ENCODE measurements at places on chromosomes 1 and 21. TPM values are rescaled to one million over a fixed set of nuclear protein-coding genes. Genes with fewer than 3 reads are reported as not detected.

DNA sequence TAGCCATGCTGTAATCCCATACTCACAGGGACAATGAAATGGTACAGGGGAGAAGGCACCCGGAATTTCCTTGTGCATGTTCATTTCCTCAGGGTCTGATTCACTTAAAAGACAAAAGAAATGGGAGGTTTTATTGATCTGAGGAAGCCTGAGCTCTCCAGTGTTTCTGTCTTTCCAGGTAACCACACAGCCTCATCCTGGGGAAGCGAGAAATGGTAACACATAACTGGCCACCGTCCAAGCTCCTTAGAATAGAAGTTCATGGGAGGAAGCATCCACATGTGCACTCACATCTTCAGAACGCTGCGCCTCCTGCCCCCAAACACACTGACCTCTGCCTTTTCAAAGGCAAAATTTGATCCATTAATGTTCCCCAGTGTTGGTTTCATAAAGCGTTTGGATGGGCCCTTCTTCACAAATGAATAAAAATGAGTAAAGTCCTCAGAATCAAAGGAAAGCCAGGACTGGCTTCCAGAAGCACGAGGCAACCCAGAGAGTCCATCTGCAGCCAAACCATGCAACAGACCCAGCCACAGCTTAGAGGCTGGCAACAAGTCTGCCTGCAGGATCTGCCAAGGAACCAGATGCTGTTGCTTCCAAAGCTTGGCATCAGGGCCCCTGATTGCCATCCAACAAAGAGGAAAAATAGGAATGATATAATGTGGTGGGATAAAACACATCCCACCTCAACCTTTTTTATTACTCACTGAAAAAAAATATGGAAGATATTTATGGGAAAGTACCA, 120.3 kb downstream of the ZBTB18 start:
- no peak for DNase-seq

DNA sequence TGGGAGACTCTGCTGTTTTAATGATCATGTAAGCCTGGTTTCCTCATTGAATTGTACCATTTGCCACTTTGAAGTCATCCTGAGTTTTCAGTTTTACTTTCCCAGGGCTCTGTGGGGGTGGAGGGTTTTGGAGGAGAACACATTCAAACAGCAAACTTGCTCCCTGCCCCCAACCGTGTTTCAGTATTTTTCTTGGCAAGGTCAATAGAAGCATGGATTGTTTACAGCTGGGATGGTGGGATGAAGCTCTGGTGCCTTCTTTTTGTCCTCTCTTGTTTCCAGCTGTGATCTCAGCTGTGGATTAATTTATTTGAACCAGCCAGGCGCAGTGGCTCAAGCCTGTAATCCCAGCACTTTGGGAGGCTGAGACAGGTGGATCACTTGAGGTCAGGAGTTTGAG, 54.3 kb upstream of the SERBP1 start:
- DNase-seq = no peak

DNA sequence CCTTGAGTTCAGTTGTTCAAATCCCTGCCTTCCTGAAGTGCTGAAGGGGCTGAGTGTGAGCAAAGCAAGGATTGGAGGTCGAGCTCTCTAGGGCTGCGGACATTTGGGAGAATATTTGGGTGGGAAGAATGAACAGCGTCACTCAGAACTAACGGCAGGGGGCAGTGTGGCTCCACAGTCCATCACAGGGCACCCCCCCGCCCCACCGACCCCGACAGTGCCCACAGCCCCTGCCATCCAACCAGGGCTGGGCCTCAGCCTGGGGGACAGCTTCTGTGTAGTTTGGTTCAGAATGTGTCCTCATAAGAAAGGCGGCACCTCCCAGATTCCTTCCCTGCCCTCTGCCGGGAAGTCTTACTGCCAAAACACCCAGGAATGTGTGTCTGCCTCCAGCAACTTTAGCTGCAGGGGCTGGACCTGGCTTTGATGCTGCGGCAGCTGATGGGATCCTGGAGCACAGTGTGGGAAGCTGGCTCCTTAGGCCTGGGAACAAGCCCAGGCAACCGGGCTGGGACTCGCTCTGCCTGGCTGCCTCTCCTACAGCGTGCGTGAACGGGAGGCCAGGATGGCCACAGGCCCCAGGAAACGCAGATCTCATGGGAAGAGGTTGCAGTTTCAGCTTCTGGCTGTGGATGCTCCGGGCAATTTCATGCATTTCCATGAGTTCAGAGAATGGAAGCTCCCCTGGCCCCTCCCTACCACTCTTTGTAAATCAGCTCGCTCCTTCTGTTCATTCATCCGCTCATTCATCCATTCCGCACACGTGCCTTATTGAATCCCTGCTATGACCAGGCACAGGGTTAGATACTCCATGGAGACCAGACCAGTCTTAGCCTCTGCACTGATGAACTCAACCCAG, 104.9 kb upstream of the TMPRSS2 start:
- DNase-seq = peak; percentile 89

DNA sequence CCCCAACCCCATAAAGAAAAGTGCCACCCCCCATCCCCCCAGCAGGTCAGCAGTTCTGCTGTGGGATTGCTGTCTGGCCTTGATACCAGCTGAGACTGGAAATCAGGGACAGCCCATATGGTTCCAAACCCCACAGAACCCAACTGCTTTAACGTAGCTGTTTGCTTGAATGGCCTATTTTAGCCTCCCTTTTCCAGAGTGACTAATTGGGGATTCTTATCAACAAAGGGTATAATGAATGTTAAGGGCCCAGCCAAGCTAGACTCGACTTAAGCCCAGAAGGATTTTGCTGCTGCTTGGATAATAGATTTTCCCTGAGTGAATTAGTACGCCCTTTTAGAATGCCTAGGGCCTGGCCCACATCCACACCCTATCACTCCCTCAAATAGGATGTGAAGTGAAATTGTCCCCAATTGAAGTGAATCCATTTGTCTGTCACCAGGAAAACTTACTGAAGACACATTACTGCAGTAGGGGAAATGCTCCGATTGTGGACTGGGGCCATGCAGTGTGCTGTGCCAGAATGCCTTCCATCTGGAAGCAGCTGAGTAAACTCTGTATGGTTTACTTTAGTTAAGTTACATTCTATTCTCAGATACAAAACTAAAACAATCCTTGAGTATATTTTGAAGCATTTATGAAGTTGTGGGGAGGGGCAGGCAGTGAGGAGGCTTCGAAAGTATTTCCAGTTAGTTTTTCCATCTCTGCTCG, 156.9 kb downstream of the DHRS3 start:
- peak; percentile 85 for DNase-seq

GRCh38 chr1:86650065-86650464, 54.3 kb upstream of the SH3GLB1 start:
- no peak for DNase-seq

DNA sequence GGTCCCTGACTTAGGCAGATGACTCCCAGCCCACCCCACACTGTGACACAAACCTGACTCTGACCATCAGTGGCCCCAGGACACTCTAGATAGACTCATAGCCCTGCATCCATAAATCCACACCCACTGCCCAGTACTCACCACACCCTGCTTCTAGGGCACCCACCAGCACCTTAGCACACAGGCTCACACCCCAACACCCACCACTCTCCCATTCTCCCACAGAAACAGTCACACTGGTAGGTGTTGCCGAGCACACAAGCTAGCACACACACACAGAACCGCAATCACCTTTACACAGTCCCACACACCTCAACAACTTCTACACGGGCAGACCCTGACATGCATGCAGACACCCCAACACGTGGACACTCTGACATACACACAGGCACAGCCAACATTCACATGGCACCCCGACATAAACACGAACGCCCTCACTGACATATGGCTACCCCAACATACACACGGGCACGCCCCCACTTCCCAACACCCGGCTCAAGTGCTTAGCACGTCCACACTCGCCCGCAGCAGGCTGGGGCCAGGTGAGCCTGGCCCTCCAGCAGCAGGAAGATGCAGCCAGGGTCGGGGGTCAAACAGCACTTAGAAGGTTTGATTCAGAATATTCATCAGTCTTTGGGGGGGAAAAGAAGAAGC, 105.5 kb upstream of the TARDBP start:
- DNase-seq = no peak

MX2 gene
- 10.3 TPM for total RNA-seq

SMPDL3B gene
- total RNA-seq = 2.6 TPM

DNA sequence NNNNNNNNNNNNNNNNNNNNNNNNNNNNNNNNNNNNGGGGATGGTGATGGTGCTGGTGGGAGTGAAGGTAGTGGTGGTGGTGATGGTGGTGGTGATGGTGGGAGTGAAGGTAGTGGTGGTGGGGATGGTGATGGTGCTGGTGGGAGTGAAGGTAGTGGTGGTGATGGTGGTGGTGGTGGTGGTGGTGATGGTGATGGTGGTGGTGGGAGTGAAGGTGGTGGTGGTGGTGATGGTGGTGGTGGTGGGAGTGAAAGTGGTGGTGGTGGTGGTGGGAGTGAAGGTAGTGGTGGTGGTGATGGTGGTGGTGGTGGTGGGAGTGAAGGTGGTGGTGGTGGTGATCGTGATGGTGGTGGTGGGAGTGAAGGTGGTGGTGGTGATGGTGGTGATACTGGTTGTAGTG, 93.6 kb downstream of the CRYAA start:
- no peak for DNase-seq

DNA sequence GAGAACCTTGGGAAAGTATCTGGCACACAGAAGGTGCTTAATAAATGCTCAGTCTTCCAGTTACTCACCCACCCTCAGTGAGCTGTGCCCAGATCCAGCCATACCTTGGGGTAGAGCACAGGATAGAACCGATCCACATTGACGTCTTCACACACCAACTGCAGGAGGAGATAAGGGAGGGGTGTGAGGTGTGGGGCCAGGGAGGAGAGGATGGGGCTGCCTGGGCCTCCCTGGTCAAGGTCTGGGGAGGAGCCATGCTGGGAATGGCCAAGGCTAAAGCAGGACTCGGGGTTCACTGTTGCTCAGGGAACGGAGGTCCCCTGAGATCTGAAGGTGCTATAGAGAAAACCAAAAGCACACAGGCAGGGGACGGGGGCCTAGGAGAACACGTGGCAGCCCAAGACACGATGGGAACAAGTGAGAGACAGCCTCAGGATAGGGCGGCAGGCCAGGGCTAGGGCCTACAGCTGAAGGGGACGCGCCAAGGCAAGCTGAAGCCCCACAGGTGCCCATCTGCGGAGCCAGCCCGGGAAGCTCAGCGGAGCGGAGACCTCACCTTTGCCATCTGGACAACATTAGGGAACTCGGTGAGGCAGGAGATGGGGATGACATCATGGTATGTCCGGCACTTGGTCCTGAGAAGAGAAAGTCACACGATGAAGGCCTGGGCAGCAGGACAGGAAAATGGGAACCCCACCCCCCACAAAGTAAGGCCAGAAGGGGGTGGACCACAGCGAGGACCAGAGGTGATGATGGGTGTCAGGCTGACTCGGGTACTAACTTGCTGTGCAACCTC, 55.9 kb downstream of the RAP1GAP start:
- DNase-seq = no peak

DNA sequence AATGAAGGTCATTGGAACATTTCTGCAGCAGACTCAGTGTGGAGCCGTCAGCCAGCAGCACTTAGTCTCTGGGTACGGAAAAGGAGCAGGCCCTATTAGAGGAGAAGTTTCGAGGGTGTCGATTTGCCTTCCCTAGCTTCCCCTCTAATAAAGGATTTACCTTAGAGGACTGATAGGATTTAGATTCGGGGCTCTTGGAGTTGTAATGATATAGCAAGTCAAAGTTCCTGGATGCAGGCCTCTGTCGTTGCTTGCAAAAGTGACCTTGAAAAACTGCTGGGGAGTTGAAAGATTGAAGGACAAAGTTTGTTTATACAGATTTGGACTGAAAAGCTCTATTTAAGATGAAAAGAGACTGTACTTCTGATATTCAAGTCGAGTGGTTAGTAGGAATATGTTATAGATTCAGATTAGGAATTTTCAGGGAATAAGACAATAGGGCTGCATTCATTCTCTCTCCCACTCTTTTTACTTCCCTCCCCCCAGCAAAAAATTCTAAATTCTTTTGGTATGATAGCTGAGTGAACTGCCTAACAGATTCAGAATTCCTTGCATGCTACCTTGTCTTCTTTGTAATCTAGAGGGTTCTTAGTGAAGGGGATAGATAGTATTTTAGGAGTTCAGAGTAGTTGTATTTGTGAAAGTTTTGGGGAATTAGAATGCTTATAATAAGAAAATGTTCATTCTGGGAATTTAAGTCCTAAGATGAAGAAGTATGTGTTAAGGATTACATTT, 19.2 kb downstream of the NFYC start:
- DNase-seq = no peak

- no peak for DNase-seq
Measured at GRCh38 chr1:23809751-23810171, 9.2 kb upstream of the GALE start.

DNA sequence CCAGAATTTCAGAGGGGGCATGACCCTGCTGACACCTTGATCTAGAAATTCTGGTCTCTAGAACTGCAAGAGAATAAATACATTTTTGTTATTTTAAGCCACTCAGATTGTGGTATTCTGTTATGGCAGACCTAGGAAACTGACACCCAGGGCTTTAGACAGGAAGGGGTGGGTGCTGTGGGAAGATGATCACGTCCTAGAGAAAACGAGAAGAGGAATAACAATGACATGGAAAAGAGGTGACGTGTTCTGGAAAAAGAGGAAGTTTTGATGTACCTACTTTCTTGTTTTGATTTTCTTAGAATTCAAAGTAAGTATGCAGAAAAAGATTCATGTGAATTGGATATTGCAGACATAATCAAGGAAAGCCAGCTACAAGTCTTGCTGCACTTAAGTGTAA, 232.9 kb upstream of the RUNX1 start:
- DNase-seq = no peak

DNA sequence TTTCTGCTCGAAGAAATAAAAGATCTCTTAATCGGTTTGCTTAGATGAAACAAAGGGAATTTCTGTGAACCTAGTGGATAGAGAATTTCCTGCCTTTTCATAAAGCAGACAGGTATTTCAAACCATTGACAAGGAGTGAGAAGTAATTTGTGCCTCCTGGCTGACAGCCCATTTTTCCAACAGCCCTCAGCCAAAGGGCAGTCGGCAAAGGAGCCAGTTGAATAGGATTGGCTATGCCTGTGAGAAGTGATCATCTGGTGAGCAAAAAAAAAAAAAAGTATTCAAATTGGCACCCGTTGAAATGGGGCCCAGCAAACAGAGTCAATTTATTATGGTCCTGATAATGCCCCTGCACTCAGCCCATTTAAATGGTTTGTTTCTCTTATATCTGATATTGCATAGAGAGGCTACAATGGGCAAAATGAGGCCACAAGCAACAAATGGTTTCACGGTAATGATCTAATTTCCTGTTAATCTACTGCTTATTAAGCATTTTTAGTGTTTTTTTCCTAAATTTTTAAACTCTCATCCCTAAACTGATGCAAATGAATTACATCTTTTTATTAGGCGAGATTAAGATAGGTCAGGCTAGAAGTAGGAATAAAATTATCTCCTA, 477.5 kb downstream of the NUF2 start:
- no peak for DNase-seq

Measured in lower leg skin (tissue), 4 donors.